ENCODE measurements at places on chromosomes 13 and 19. TPM values are rescaled to one million over a fixed set of nuclear protein-coding genes. Genes with fewer than 3 reads are reported as not detected.

RTBDN gene
- not detected for total RNA-seq

FPR1 gene
- not detected for total RNA-seq

CABP5 gene
- total RNA-seq = not detected

CHMP2A gene
- total RNA-seq = 80.0 TPM

GRIK5 gene
- 12.1 TPM for total RNA-seq

ADM5 gene
- total RNA-seq = 1.6 TPM

FFAR2 gene
- total RNA-seq = not detected

PGLYRP1 gene
- not detected for total RNA-seq

GPR12 gene
- total RNA-seq = 0.14 TPM

TTC9B gene
- not detected for total RNA-seq

OR7A5 gene
- not detected for total RNA-seq

PCDH9 gene
- total RNA-seq = 10.4 TPM

SWSAP1 gene
- 1.8 TPM for total RNA-seq

IFT88 gene
- 8.0 TPM for total RNA-seq

IRGC gene
- total RNA-seq = not detected

ZFP36 gene
- 28.0 TPM for total RNA-seq

FGF21 gene
- not detected for total RNA-seq

OR7C1 gene
- not detected for total RNA-seq

C19orf38 gene
- 0.23 TPM for total RNA-seq

IL4I1 gene
- 0.27 TPM for total RNA-seq

ZNF506 gene
- total RNA-seq = 12.3 TPM

STARD13 gene
- 28.7 TPM for total RNA-seq

ZNF320 gene
- 31.6 TPM for total RNA-seq

TMEM255B gene
- 8.4 TPM for total RNA-seq

KCTD12 gene
- 13.7 TPM for total RNA-seq

PRKD2 gene
- 54.6 TPM for total RNA-seq

GPR108 gene
- total RNA-seq = 41.6 TPM

MRI1 gene
- 25.8 TPM for total RNA-seq

CEACAM19 gene
- total RNA-seq = 8.0 TPM

ZIC2 gene
- total RNA-seq = 0.60 TPM

ZNF345 gene
- 4.8 TPM for total RNA-seq

DACH1 gene
- total RNA-seq = 0.67 TPM

TPTE2 gene
- not detected for total RNA-seq

C1QTNF9B gene
- not detected for total RNA-seq
